Jurkat, Clone E6-1 (cell line): ENCODE measurements at places on chromosomes 12 and 14.

- DNase-seq = no peak
These were observed 52.7 kb downstream of the NKX2-1 start for GRCh38 chr14:36467332-36467731.

- peak; percentile 28 for DNase-seq
These were observed 14.4 kb downstream of the CLSTN3 start for GRCh38 chr12:7144414-7145120.

- DNase-seq = no peak
These were observed 329.8 kb downstream of the APAF1 start for GRCh38 chr12:98974767-98975381.

GRCh38 chr12:118315821-118316220 is 56.9 kb downstream of the TAOK3 start:
- no peak for DNase-seq

GRCh38 chr14:52068615-52069306 is at the start of gene NID2:
Gene NID2 (minus strand): TSS chr14:52069059. CDS start chr14:52068994, 65 bp downstream.
- DNase-seq = no peak

DNA sequence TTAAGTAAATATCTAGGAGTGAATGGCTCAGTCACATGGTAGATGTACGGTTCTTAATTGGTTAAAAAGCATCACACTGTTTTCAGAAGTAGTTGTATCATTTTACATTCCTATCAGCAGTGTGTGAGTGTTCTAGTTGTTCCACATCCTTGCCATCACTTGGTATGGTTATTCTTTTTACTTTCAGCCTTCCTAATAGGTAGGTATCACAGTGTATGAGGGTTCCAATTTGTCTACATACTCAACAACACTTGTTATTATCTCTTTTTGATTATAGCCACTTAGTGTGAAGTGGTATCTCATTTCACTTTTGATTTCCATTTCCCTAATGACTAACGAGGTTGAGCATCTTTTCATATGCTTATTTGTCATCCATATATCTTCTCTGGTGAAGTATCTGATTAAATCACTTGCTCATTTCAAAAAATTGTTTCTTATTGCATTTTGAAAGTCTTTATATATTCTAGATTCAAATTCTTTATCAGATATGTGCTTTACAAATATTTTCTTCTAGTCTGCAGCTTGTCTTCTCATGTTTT is 3.5 kb upstream of the SPRYD3 start:
- DNase-seq = no peak

GRCh38 chr12:46933947-46934346 is 108.2 kb upstream of the SLC38A4 start:
- DNase-seq = peak; percentile 16

- peak; percentile 97 for DNase-seq
These were observed 66.7 kb downstream of the RESF1 start for GRCh38 chr12:32025906-32026305.

DNA sequence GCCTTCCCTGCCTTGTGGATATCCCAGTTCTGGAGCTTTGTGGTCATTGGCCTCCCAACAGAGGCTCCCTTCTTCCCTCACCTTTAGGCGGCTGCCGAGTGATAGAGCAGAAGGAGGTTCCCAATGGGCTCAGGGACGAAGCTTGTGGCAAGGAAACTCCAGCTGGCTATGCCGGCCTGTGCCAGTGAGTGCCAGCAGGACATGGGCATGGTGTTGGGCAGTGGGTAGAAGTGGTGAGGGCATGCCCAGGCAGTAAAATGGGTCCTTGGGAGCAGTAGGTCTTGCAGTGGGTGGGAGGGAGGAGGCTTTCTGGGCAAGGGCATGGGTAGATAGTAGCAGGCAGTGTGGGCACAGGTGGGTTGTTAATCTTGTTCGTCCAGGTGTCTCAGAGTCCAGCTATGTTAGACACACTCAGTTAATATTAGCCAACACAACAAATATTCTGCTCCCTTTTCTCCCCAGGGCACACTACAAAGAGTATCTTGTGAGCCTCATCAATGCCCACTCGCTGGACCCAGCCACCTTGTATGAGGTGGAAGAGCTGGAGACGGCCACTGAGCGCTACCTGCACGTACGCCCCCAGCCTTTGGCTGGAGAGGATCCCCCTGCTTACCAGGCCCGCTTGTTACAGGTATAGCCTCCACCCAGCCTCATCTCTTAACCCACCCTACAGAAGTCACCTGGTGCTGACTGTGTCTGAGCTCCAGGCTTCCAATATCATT is 1.1 kb upstream of the IRF9 start:
- no peak for DNase-seq

GRCh38 chr14:35122696-35123387 is 490 bp downstream of the PRORP start:
- DNase-seq = no peak

GRCh38 chr14:41313196-41313595 is 293.5 kb upstream of the LRFN5 start:
- no peak for DNase-seq

- DNase-seq = peak; percentile 7
These were observed 122.2 kb downstream of the CRACR2A start for GRCh38 chr12:3630621-3631271.

GRCh38 chr12:49089821-49090773 is 4.5 kb downstream of the DHH start:
- no peak for DNase-seq

DNA sequence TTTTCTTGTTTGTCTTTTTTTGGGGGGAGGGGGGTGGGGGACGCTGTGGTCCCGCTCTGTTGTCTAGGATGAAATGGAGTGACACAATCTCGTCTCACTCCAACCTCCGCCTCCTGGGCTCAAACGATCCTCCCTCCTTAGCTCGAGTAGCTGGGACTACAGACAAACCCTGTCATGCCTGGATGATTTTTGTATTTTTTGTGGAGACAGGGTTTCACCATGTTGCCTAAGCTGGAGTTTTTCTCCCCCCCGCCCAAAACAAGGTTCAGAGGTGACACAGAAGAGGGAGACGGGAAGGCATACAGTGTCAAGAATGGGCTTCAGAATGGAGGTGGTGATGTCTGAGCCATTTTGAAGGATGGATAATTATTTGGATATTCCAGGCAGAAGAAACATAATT is 116.9 kb upstream of the ATF1 start:
- no peak for DNase-seq

DNA sequence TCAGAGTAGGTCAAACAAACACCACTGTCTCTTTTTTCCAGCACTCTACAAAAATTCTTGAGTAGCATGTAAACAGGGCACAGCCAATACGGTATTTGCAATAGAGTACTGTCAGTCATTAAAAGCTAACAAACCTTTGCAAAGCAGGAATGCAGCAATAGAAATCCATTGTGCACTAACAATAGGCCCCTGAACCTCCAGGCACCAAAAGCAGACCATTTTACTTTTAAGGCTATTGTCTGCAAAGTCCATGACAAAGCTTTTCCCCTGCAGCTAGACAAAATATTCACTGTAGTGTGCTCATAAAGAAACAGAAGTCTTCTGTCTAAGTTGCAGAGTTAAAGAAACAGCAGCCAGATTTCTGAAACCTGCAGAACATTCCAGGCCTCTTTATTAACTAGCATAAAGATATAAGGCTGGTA is 191.9 kb downstream of the SOX5 start:
- DNase-seq = no peak
